Retinal pigment epithelial cell (primary cell): ENCODE measurements at places on chromosomes 6 and 20.

- DNase-seq: no peak
Measured at GRCh38 chr6:168101590-168102314, 22.7 kb upstream of the FRMD1 start.

DNA sequence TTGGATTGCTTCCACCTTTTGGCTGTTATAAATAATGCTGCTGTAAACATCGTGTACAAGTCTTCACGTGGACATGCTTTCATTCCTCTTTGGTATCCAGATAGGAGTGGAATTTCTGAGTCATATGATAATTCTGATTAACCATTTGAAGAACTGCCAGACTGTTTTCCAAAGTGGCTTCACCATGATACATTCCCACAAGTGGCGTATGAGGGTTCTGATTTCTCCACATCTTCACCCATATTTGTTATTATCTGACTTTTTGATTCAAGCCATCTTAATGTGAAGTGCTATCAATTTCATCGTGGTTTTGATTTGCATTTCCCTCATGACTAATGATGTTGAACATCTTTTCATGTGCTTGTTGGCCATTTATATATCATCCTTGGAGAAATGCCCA lies 2.9 kb upstream of the SNRPB start:
- DNase-seq: peak; percentile 21

GRCh38 chr6:159033160-159034049 lies 11.4 kb downstream of the TAGAP start:
- no peak for DNase-seq

- DNase-seq: no peak
Measured at GRCh38 chr20:50001784-50002311, 19.1 kb downstream of the SNAI1 start.

GRCh38 chr6:97939440-97940168 lies 656.6 kb upstream of the MMS22L start:
- peak; percentile 15 for DNase-seq

DNA sequence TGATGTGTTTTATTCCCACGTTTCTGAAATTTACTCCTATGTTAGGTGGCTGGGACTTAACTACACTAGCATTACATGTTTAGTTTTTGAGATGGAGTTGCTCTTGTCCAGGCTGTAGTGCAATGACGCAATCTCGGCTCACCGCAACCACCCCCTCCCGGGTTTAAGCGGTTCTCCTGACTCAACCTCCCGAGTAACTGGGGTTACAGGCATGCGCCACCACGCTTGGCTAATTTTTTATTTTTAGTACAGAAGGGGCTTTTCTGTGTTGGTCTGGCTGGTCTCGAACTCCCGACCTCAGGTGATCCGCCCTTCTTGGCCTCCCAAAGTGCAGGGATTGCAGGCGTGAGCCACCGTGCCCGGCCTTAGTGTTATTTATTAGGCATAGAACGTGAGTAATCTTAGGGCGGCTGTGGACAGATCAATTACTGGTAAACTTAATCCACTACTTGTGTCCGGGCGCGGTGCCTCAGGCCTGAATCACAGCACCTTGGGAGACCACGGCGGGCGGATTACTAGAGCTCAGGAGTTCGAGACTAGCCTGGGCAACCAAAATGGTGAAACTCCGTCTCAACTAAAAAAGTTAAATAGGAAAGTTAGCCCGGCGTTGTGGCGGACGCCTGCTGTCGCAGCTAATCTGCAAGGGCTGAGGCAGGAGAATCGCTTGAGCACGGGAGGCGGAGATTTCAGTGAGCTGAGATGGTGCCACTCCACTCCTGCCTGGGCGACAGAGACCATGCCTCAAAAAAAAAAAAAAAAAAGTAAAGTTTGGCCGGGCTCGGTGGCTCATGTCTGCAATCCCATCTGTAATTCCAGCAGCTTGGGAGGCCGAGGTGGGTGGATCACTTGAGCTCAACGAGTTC lies 123.7 kb upstream of the BTN3A2 start:
- DNase-seq: no peak

DNA sequence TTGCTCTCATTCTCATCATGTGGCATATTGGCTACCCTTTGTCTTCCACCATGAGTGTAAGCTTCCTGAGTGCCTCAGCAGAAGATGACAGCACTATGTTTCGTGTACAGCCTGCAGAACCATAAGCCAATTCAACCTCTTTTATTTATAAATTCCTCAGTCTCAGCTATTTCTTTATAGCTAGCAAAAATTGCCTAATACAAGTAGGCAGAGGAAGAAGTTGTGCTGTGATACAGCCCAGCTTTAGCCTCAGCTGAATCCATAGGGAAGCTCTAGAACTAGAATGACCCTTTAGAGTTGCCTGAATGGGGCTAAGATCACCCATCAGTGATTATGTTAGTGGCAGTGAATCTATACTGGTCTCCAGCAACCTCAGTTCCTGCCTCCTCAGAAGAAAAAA lies 19.0 kb upstream of the SERINC1 start:
- no peak for DNase-seq

DNA sequence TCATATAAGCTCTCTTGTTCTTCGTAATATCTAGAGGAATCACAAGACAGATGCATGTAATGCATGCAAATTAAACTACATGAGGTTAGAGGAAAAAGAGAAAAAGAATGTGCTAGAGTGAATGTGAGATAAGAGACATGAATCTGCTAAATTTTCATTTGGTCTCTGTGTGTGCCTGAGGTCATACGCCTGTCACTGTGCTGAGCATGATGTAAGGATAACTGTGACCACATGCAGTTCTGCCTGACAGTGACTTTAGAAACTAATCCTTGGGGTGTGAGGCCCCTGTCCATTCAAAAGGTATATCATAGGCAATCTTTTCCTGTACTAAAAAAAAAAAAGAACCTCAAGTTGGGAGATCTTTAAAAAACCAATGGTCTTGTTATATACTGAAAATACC lies 70.6 kb downstream of the SHPRH start:
- no peak for DNase-seq

- no peak for DNase-seq
Measured at GRCh38 chr20:56323206-56323605, 35.6 kb upstream of the FAM210B start.

GRCh38 chr20:7383216-7383615 lies 557.0 kb downstream of the HAO1 start:
- no peak for DNase-seq

GRCh38 chr20:63700199-63701050 lies 4.0 kb downstream of the TNFRSF6B start:
- DNase-seq: no peak

DNA sequence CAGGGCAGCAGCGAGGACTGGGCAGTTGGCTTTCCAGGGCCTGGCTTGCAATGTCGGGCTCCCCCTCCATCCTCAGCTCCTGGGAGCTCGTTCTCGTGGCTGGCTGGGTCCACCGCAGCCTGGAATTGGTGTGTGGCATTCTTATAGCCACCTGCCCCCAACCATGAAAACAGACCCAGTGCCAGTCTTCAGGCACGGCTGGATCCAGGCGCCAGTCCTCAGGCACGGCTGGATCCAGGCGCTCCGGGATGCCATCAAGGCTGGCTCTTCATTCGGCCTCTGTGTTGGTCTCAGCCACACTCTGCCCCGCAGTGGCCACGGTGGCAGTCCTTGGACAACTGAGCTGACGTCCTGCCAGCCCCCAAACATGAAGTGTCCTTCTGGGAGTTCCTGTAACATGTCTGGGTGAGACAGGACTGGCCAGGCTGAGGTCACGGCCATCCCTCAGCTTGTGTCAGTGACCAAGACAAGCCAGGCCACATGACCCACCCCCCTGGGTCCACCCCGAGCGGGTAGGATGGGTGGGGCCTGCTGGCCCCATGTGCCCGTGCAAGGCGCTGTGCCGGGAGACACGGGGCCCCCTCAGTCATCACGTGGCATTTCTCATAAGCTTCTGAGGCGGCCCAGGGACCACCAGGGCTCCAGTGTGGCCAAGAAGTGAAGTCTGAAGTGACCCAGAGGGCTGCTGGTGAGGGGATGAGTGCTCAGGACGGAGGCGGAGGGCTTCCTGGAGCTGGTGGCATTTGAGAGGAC lies 99.0 kb downstream of the TAF4 start:
- DNase-seq: no peak

GRCh38 chr20:44866703-44867335 lies 18.7 kb upstream of the YWHAB start:
- no peak for DNase-seq

GRCh38 chr20:61734733-61735502 lies 330.8 kb downstream of the TAF4 start:
- no peak for DNase-seq

DNA sequence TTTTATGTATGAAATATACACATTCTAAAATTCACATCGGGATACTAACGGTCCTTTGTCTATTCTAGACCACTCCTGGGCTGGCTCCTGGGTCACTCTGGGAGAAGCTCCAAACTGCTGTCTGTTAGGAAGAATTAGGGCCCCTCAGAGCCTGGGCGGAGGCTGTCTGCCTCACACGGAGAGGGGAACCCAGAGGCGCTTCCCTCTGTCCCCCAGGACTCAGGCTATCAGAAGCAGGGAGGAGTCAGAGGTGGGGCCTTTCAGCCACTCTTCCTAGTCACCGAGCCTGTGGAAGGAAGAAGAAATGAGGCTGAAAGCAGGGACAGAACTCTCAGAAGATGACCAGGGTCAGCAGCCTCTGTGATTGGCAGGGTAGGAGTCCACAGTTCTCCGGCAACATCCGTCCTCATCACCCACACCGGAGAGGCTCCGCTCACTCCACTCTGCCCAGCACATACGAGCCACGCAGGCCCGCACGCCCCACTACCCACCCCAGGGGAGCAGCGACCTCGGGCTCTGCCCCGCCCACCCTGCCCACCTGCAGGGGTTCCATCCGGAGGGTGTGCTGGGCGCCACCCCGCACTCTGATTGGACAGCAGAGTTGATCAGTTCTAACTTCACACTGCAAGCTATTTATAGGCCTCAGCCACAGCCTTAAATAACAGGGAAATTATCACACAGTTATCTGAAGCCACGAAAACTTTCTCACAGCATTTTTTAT lies 182.1 kb upstream of the AFDN start:
- DNase-seq: no peak

- DNase-seq: no peak
Measured at GRCh38 chr6:9540534-9541126, 874.2 kb downstream of the TFAP2A start.

GRCh38 chr6:52577778-52578463 lies 1.1 kb upstream of the TRAM2 start:
- no peak for DNase-seq

DNA sequence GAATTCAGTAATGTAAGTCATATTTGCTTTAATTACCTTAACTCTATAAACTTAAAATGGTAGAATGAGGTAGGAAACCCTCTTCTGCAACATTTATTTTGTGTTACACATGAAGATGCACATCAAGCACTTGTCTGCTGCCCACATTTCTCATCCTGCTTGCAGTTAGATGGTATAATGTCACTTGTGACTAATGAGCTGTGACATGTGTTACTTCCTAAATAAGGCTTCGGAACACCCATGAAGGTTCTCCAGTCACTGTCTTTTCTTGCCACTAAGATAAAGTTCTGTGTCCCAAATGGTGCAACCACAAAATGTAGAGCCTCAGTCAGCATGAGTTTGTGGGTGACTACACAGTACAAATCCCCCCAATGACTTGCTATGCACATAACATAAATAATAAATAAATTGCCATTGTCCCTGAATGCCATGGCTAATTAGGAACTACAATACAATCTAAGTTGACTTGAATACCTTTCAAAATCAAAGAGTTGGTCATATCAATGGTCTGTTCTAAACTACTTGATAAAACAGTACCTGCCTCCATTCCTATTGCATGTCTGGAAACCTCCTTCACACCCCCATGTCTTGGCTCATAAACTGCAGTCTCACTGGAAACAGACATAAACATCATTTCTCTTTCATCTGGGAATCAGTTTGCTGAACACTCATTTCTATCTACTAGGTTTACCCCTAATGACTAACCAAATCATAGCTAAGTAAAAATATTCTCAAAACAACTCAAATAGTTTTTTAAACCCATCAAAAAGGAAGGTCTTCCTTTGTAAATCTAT lies 157.2 kb downstream of the PTPRK start:
- DNase-seq: no peak

GRCh38 chr6:81105998-81106397 lies 646.5 kb downstream of the TENT5A start:
- DNase-seq: no peak

DNA sequence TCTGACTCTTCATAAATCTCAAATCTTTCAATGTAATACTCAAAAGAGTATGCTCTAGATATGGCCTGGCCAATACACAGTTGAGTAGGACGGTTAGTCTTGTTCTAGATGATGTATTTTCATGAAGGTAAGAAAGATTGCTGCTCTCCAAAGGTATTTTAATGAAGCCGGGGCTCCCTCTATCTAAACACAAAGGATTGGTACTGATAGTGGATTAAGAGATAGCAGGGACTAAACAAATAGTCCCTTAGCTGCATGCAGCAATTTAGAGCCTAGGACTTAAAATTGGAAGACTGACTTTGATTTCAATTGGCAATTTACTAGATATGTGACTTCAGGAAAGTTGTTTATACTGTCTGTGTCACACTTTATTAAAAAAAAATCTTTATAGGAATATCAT lies 31.4 kb upstream of the TENT5A start:
- DNase-seq: no peak

- DNase-seq: no peak
Measured at GRCh38 chr6:11404081-11404480, 133.5 kb upstream of the TMEM170B start.
